ENCODE measurements at places on chromosomes 7 and 10.
A peak's percentile ranks its signal among the peaks of the same experiment; 100 is the strongest.

GRCh38 chr7:139680676-139681462 is 96.9 kb downstream of the HIPK2 start:
- DNase-seq, result peak; percentile 99

DNA sequence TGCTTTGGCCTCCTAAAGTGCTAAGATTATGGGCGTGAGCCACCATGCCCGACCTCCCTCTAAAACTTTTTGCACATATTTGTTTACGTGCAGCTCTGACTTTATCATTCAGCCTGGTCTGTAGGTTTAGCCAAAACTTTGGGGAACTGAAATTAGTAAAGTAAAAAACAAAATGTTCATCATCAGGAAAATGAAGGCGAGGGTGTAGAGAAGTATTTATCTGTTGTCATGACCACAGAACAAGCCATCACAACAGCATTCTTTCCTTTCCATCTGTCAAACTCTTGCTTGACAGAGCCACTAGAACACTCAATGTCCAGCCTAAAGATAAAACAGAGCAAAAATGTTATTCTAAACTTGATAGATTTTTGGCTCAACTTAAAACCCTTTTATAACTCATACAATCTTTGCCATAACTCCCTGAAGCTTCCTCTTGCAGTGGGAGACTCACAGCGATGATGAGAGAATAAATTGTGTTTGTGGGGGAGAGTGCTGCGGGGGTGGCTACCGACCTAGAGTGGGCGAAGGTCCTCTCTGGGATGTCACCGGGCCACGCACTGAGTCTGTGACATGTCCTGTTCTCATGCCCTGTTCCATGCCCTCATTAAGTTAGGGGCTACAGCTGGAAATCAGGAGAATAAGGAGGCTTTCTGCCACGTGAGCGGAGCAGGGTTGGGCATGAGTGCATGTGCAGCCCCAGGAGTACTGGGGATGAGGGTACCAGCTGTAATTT is 58.6 kb upstream of the MKRN1 start:
- DNase-seq, result no peak

DNA sequence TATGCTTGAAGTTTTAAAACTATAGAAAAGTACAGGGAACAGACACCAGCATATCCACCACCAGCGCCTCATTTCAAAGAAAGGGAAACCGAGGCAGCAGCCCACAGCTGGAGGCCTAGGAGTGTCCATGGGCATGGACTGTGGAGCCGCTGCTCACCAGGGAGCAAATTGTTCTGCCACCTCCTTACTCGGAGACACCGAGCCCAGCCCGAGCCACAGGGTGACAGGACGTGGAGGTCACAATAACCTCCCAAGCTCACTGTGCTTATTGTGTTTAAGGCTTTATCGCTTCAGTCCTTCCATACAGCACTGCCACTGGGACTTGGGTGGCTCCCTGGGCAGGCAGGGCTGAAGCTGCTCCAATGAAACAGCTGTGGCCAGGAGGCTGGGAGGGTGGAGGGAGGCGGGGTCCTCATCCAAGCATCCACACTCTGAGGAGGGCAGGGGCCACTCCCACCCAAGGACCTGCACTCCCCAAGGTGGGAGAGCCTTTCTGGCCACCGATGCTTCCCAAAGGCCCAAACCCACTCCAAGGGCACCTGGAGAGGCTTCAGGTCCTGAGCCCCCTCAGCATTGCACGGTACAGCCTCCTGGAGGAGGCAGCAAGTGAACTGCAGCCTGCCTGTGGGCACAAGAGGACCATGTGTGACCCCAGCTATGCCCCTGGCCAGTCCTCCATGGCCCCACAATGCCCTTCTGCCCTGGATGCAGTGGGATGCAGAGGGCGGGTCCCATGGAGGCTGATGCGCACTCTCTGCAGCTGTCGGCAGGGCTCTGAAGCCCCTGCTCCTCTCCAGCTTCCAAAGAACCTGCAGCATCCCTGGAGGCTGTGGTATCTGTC is 38.7 kb upstream of the RET start:
- no peak for DNase-seq

DNA sequence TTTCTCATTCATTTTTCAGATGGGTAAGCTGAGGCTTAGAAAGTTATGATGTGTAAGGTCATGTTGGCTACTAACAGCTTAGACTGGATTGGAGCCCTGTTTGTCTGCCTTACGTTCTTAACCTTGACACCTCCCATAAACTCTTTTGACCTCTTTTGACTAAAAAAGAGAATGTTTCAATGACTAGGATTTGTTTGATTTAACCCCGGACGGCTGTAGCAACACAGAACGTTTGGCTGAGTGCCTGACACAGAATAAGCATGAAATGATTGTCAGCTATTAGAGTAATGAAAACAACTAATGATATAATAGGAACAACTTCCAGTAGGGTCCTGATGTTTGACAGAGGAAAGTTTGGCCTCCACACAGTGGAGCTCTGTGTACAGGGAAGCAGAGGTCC is 83.3 kb upstream of the PDZD8 start:
- DNase-seq, result no peak

GRCh38 chr10:129057856-129058663 is 409.0 kb upstream of the MGMT start:
- DNase-seq, result no peak

GRCh38 chr10:2777666-2778355 is 289.5 kb upstream of the PFKP start:
- no peak for DNase-seq

DNA sequence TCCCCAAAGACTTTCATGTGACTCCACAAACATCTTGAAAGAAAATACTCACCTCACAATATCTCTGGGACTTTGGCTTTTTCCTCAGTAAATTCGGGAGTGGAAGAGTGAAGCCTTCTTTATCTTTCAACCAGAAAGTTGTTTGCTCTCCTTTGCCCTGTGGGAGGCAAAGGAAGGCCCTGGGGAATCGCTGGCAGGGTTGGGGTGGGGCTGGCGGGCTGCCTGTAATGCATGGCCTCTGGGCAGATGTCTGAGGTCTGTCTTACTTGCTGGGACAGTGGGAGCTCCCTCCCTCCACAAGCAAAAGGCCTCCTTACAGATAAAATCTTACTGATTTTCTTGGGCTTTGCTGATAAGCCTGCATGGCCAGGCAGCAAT is 24.9 kb downstream of the TECTB start:
- DNase-seq, result no peak

- peak; percentile 39 for DNase-seq
Observed at GRCh38 chr7:1742555-1743303, 72.7 kb downstream of the ELFN1 start.

DNA sequence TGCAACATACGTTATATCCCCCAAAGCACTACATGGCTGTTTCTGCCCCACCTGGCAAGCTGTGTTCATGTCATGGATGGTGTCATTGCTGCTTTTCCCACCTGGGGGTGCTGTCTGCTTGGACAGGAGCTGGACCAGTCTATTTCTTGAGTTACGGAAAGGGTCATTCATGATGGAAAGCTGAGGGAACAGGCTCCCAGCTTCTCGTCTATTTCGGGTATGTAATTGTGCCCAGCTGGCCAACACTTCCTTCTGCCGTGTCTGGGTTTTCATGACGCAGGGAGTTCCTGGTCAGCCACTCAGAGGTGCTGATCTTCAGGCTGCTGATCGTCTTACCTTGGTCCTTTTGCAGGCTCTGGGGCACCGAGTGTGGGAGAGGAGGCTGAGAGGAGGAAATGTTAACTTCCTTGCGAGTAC is 8.6 kb downstream of the BTBD16 start:
- peak; percentile 40 for DNase-seq

- no peak for DNase-seq
Observed at GRCh38 chr7:9226500-9226899, 793.1 kb downstream of the NXPH1 start.

GRCh38 chr10:78319841-78320240 is 286.2 kb downstream of the RPS24 start:
- no peak for DNase-seq

GRCh38 chr7:106151459-106152312 is 39.6 kb upstream of the SYPL1 start:
- DNase-seq, result no peak

Measured in fibroblast of skin of right biceps (primary cell).